ENCODE measurements at places on chromosomes 5 and 9.

DNA sequence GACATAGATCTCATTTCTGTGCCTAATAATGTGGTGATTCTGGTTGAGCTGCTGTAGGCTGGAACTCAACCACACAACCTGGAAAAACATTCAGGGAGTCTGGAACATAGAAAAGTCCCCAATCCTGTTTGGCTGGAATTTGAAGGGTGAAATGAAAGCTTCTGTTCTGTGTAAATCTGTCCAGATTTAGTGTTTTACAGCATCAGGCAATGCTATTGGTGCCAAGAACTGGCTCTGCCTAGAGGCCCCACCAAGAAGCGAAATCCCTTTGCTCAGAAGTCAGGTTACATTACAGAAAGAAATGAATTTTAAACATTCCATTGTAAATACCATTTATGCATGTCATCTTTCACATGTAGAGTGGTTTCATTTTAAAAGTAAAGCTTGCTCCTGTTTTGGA lies 56.3 kb downstream of the TMEM174 start:
- DNase-seq: no peak

- DNase-seq: no peak
Measured at GRCh38 chr5:72434781-72435437, 72.3 kb downstream of the ZNF366 start.

GRCh38 chr5:134920848-134921575 lies 16.1 kb downstream of the PCBD2 start:
- DNase-seq: no peak

DNA sequence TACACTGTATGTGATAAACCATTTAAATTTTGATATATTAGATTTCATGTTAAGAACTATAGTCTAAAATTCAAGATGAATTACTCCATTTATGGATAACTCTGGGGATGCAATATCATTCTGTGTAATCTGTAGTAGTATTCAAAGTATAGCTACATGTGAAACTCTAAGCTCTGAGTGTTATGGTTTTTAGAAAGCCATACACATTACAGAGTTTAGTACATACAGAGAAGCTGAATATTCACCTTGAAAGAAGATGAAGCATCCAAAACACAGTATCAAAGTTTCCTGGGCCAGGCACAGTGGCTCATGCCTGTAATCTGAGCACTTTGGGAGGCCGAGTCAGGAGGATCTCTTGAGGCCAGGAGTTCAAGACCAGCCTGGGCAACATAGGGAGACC lies 25.0 kb downstream of the ABHD17B start:
- DNase-seq: no peak

- DNase-seq: no peak
Measured at GRCh38 chr9:131117121-131117761, 8.1 kb upstream of the NUP214 start.

DNA sequence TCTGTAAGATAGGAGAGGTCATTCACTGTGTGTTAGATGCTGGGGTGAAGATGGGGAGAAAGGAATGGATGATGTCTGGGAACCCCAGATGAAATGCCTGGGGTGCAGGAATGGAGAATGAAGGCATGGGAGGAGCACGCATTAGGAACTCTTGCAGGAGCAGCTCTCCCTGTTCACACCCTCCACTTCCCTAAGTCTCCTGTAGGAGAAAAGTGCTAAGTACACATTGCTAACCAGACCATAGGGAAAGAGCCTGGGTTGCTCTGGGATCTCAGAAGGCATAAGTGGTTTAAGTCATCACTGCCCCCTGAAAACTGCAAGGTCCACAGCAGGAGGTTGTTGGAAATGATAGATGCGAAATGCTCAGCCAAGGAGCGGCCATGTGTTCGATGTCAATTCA lies 163.1 kb downstream of the SEC61B start:
- DNase-seq: no peak

GRCh38 chr9:93678199-93679019 lies 102.0 kb downstream of the PHF2 start:
- DNase-seq: no peak

DNA sequence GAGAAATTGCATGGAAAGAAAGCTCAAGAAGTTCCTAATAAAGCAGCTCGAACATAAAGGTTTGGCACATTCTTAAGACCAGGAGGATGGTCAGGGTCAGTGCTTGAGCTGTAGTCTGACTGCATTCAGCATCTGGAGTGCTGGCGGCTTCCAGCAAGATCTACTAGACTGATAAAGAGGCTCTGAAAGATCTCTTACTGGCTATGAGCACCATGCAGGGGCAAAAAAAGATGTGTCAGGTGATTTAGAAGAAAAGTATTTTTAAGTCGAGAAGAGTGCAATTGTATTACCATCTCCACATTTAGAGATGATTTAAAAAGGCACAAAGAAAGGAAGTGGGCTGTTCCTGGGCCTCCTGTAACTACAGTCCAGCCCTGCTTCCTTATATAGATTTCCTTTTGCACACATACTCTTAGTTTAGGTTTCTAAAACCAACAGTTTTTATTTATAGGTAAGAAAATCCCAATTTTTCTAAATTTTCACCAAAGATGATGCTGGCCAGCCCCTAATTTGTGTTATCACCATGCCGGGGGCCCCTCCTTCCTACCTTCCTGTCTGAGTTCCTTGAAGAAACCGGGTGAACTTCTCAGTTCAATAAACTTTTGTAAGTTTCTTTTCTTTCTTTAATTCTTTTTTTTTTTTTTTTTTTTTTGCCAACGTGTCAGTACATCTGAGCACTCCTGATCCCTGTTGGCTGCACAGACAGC lies 65.9 kb upstream of the PLPP1 start:
- DNase-seq: peak; percentile 25

DNA sequence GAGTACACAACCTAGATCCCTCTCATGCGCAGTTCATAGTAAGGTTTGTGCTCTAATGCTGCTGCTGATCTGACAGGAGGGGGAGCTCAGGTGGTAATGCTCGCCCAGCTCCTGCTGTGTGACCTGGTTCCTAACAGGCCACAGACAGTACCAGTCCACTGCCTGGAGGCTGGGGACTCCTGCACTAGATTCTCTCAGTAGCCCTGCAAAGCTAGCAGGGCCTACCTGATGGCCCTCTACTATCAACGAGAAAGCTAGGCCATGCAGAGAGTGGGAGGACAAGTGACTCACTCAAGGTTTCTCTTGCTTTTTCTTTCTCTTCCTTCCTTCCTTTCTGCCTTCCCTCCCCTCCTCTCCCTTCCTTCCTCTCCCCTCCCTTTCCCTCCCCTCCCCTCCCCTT lies 55.1 kb upstream of the TEX48 start:
- DNase-seq: no peak

DNA sequence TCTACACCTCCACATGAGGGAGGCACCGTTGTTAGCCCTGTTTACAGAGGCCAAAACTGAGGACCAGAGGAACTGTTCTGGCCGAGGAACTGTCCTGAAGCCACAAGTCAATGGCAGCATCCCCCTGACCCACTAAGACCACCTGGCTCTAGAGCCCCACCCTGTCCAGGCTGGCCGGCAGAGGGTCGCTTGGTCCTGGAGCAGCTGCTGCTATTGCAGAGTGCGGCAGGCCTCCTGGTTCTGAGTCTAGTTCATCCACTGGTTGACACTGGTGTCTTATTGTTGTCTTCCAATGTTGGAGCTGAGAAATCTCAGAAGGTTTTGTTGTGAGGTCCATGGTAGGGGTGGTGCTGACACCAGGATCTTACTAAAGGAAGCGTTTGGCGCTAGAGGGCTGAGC lies 26.6 kb upstream of the ANGPTL2 start:
- no peak for DNase-seq

GRCh38 chr5:130501151-130501865 lies 597.0 kb downstream of the CHSY3 start:
- peak; percentile 6 for DNase-seq

DNA sequence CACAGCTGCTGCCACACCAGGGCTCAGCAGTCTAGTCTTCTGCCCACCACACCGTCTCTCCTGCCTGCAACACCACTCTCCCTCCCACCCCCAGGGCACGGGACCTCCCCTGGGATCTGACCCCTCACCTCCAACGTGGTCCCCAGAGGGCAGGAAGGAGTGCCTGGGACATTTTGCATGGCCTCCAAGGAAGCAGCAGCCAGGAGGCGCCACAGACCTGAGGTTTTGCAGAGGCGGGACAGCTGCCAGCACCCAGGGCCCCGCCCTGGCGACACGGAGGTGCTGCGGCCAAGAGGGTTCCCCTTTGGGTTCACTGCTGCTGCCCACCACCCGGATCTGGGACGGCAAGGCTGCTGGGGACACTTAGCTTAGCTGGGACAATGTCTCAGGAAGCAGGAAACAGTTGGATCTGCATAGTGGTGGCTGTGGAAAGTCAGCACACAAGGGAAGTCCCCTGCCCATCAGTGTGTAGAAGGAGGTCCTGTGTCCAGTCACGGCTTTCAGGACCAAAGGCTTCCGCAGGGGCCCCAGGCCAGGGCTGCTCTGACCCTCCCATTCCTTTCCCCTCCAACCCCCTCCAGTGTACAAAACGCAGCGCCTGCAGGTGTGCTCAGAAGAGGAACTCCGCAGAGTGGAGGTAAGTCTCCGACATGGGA lies 13.8 kb downstream of the PROP1 start:
- DNase-seq: peak; percentile 61

DNA sequence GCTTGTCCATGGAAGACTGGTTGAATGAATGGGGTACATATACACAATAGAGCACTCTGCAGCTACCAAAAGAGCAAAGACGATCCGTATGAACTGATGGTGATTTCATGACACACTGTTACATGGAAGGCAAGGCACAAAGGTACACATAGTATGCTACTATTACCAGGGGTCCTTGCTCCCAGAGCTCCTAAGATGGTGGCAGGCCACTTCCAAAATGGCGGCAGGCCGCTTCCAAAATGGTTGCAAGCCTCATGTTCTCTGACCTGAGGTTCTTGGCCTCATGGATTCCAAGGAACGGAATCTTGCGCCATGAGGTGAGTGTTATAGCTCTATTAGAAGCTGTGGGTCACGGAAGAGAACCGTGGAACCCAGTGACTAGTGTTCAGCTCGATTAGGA lies 147.5 kb downstream of the RFK start:
- DNase-seq: no peak

DNA sequence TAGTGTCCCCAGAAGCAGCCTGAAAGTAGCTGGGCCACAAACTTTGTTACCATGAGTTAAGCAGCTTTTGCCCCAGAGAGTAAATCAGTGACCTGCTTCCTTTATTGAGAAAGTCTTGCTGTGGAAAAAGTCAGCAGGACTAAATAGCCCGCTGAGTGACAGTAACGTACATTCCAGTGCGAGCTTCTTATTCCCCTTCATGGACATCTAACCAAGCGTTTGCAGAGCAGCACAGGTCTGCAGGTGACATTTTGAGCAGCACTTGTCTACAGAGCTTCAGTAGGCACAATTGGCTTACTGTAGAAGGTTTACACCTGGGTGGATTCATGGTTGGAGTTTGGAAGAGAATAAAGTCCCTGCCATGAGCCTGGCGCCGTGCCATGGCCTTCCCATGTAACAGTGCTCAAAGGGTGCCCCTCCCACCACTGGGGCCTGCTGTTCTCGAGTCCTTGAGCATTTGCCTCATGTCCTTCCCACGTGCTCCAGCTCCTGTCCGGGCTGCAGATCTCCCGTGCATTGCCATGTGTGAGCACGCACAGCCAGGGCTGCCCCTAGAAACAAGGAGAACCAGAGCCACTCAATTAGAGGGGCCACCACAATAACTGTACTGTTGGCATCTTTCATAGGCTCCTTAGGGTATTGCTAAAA lies 41.3 kb upstream of the GRHPR start:
- DNase-seq: no peak

GRCh38 chr9:87685441-87685840 lies 40.5 kb upstream of the CTSL start:
- DNase-seq: no peak

DNA sequence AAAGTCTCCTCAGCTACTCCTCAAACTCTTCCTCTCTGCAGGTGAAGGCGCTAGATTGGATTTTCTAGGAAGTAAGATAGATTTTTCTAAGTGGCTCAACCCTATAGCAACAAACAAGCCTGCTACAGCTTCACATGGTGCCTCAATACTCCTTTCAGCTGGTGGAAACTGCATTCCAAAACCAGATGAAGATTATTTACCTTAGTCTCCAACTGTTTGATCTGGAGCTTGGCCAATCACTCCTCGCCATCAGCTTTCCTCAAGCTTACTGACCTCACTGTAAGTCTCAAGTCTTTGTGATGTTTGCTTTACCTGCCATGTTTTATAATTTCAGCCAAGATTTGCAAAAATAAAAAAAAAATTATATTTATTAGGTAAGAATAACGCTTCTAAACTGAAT lies 622.4 kb downstream of the CHSY3 start:
- no peak for DNase-seq

DNA sequence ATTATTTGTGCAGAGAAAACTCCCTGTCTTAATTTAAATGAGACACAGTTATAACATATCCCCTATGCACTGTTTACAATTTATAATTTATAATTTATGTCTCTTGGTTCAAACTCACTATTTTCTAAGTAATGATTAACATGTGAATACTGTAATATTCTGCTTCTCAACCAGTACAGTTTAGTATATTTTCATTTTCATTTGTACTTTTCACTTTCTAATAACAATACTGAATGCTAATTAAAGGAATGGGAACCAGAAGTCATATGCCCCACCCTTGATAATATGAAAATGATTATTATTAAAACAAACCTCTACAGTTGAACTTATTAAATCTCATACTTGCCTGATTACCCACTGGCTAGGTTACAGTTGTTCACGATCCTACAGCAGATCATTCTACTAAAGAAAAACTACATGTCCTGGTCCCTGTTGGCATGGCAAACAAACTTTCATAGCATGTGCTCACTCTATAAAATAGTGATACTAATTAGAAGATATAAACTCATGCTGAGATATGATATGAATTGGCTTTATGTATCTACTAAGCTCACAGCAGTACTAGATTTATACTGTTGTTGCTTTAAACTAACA lies 66.4 kb downstream of the POU5F2 start:
- no peak for DNase-seq

DNA sequence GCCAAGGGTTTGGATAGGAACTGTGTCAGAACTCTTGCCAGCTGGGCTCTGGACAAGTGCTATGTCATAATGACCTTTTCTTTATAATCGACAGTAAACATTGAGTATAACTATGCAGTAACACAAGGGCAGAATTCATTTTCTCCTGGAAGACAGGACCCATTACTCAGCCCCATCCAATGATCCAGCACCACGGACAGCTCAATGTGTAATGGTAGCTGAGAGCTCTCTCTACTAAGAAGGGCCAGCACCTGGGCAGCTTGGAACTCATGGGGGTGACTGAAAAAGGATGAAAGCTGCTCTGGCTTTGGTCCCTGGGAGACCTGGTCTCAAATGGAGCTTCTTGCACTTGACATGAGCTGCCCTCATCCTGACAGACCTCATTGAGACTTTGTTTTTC lies 347.8 kb downstream of the TRIM32 start:
- peak; percentile 40 for DNase-seq

DNA sequence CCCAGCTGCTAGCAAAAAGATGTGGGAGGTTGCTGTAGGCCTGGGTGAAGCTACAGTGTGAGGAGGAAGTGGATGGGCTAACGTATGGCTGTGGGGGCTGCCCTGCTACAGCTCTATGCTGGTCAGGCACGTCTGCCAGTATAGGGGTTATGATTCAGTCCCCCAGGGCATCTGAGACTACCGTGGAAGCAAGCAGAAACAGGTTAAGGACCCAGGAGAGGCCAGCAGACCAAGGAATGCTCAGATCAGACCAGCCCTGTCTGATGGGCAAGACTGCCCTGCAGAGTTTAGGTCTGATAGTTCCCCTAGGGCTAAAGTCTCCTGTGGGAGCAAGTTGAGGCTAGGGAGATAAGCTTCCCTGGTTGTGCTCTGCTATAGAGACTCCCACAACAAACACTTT lies 416.1 kb upstream of the CTNND2 start:
- no peak for DNase-seq
